Erythroblast (primary cell): ENCODE measurements at places on chromosomes 2 and 18.

GRCh38 chr2:232437195-232437571 is 18.8 kb upstream of the ALPI start:
- no peak for DNase-seq

DNA sequence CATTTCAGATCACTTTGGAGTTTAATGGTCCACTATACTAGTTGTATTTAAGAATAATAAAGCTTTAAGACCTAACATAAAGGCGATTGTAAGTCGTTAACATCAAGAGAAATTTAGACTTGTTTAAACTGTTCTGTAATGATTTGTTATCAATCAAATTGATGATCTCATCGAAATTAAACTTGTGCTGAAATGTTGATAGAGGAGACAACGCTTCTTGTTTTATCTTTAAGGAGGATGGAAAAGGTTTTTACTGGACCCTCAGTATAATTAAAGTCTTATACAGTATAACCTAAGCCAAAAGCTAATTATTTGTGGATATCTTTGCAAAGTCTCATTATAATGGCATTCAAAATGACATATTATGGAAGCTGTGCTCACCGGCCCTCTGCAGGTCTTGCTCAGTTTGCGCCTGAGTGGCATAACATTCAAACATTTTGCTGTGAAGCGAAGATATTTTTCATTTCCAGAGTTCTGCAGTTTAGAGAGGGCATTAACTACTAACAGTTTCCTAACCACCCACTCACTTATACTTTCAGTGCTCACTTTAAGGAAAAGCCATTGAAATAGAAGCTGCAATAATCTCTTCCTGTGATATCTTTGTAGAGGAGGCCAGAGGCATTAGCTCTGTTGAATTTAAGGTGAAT is 1.4 kb upstream of the SERTAD2 start:
- DNase-seq: peak; percentile 55

DNA sequence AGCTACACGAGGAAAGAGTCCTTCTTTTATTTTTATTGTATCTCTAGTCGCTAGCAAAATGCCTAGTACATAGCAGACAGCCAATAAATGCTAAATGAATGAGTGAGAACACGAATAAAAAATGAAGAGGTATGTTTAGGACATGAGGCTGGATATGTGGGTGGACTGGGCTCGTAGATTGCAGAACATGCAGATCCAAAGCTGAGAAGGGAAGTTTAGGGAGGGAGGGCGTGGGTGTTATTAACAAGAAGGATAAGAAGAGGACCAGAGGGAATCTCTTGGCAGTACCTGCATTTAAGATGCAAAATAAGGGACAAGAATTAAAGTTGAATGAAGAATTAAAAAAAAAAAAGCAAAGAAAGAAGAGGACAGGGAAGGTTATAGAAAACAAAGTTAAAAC is 161.1 kb downstream of the MAP2 start:
- no peak for DNase-seq

DNA sequence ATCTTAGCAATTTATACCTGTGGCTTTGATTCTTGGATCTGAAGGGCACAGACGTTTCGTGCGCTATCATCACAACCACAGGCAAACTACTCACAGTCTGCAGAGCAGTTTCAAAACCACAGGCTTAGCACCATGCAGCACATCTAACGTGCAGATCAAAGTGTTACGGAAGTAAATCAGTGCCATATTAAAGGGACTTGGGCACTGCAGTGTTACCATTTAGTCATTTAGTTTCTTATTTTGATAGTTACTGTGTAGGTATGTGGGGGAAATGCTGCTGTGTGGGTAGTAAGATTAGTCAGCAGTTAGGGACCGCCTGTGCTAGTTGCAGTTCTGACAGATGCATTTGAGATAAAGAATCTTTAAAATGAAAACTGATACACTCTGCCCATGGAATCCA is 384.0 kb downstream of the NBAS start:
- DNase-seq: peak; percentile 36

DNA sequence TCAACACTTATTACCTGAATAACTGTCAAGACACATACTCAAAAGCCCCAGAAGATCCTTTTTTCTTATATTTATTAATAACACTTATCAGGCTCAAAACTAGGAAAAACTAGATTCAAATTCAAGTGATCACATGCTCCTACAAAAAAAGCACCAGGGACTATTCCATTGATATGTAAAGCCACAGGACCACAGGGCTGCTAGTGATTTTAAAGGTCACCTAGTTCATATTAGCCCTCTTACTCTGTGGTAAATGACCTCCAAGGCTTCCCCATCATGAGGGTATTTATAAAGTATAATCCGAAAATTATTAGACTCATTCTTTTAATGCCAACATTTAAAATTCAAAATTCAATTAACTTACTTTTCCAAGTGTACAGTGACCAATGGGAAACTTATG is 52.5 kb downstream of the LRPPRC start:
- no peak for DNase-seq

DNA sequence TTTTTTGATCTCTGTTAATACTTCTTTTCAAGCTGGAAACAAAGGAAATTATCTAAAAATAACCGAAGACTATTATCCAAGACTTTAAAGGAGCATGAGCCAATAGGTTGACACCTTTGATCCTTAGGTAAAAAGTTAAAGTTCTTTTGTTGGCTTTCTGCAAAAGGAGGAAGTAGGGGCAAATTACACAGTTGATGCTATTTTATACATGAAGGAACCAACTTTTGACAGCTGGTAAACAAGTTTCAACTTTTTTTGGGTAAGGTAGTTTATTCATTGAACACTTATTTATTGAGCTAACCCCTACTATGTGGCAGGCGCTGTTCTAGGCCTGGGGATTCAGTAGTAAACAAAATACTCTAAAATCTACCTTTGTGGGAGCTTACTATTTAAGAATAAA is 66.6 kb upstream of the ZEB2 start:
- DNase-seq: no peak

- DNase-seq: no peak
Measured at GRCh38 chr2:191401287-191401686, 156.1 kb downstream of the MYO1B start.

DNA sequence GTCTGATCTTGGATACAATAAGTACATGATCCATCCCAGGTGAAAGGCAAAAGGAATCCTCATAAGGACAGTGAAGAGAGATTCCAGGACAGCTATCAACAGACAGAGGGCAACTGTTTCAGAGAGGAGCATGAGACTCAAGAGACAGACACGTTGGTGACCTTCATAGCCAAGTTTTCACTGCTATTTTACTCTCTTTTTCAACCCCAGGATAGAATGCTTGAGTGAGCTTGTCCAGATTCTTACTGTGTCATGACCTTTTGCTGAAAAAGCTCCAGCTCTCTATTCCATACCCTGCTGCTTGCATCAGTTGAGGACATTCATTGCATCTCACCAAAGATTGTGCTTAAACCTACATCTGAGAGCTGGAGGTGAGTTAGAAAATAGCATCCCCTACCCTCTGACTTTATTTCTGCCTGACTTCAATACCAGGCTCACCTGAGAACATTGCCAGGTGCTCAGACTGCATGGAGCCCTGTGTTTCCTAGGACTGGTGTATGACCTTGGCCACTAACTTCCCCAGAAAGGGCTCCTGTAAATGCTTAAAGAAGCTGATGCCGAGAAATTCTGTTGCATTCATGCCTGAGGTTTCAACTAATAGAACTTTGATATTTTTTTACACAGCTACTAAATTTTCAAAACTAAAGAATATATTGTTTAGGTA is 70.4 kb upstream of the TMEM17 start:
- DNase-seq: no peak

GRCh38 chr2:83596592-83597282 is 862.3 kb downstream of the SUCLG1 start:
- DNase-seq: no peak

GRCh38 chr2:46146866-46147502 is 150.2 kb upstream of the EPAS1 start:
- DNase-seq: no peak

GRCh38 chr2:121650315-121650930 is 1.2 kb upstream of the CLASP1 start:
- DNase-seq: peak; percentile 66

- no peak for DNase-seq
Measured at GRCh38 chr2:28488858-28489575, 6.8 kb upstream of the PLB1 start.

- peak; percentile 6 for DNase-seq
Measured at GRCh38 chr2:212595036-212595654, 56.5 kb upstream of the ERBB4 start.

GRCh38 chr18:77069931-77070330 is 62.7 kb downstream of the MBP start:
- DNase-seq: no peak

DNA sequence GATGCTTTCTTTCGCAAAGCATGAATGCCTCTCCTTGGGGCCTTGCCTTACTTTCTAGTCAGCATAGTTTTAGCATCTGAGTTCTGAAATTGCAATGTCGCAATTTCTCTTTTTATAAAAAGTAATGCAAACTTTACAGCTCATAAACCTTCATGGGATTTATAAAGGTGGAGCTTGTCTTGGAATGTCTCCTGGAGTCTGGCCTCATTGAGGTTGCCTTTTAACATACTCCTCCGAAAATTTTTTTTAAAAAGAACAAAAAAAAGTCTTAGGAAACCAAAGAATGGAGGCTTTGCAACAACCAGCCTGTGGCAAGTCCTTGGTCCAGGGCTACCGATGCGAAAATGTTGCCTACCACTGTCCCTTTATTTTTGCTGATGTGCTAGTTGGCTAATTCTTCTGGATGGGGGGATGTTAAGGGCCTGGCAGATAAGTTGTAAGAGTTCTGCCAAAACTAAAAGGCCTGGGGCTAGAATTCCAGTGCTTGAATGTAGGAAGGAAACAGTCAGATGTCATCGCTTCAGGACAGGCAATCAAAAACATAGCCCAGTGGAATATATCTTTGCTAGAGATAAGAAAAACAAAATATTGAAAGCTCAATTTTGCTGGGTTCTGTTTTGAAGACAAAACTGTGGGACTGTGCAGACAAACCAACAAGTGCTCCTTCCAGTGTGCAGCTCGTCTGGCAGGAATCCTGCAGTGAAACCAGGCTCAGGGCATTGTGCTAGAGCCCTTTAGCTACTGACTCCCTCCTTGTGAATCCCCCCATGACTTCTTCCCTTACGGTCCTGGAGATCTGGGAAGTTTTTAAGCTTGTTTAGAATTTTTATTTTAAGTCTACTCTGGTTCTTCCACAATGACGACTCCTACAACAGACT is 213.0 kb downstream of the PIEZO2 start:
- DNase-seq: no peak

DNA sequence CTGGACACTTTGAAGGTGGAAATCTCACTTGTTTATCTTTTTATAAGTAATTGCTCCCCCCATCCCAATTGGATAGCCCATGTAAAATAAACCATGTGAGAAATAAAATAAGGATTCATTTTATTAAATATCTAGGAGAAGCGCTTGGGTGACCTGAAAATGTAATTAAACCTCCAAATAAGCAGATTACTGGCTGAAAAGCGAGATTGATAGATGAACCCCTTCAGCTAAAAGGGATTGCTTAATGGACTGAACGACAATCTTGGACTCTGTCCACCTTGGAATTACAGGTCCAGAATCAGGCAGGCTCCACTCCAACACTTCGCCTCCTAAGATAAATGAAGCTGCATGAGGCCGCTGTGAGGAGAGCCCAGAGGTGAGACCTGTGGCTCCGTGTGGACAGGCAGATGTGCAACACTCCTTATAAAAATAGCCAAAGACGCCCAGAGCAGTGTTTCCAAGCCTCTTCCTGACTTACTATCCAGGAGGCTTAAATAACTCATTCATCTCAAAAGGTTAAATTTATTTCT is 441.5 kb downstream of the MTX2 start:
- no peak for DNase-seq

DNA sequence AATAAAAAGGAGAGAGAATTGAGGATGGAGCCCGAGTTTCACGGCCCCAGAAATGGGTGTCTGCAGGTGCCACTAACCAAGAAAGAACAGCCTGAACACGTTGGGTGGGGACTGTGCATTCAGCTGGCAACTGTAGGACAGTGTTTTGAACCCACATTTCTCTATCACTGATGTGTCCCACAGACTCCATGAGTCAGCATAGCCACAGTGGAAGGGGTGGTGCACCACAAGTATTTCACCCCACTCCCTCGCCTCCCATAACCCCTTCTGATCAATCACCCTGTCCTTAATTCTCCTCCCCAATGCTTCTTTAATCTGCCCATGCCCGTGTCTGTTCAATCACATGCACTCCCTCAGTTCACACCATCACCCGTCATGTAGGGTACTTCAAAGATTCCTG is 291.5 kb downstream of the ZNF516 start:
- DNase-seq: no peak

GRCh38 chr18:33666915-33667314 is 88.9 kb downstream of the ASXL3 start:
- DNase-seq: no peak

GRCh38 chr2:228339525-228339924 is 158.0 kb upstream of the SPHKAP start:
- DNase-seq: no peak

DNA sequence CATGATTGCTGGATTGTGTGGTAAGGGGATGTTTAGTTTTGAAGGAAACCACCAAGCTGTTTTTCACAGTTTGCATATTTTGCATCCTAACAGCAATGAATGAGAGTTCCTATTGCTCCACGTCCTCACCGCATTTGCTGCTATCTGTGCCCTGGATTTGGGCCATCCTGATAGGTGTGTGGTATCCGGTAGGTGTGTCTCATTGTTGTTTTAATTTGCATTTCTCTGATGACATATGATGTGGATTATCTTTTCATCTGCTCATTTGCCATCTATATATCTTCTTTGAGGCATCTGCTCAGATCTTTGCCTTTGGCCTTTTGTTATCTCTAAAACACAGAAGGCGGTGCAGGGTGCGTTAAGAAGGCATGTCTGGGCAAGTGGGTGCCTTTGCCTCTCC is 73.3 kb downstream of the LONRF2 start:
- DNase-seq: peak; percentile 44

- DNase-seq: peak; percentile 9
Measured at GRCh38 chr18:56238576-56238975, 399.8 kb downstream of the TXNL1 start.

DNA sequence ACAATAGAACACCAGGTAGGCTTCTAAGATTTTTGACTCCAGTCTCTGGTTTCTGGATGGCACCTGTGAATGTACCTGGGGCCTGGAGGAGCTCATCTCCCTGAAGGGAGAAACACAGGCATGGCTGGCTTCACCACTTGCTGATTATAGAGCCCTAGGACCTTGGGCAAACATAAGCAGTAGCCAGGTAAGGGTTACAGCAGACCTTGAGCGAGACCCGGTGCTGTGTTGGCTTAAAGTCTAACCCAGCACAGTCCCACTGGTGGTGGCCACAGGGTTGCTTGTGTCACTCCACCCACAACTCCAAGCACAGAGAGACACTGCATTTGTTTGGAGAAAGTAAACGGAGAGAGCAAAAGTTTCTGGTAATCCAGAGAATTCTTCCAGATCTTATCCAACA is 104.7 kb upstream of the SPOPL start:
- DNase-seq: no peak

- no peak for DNase-seq
Measured at GRCh38 chr2:217636991-217637561, 365.7 kb downstream of the TNS1 start.

GRCh38 chr2:101883860-101884259 is 107.9 kb upstream of the IL1R2 start:
- peak; percentile 50 for DNase-seq

GRCh38 chr2:46034535-46034934 is 262.7 kb upstream of the EPAS1 start:
- no peak for DNase-seq

GRCh38 chr2:70011335-70011734 is 49.9 kb upstream of the ASPRV1 start:
- no peak for DNase-seq

- DNase-seq: no peak
Measured at GRCh38 chr2:14082640-14083039, 549.9 kb upstream of the LRATD1 start.

GRCh38 chr2:55743583-55743982 is 49.9 kb upstream of the PNPT1 start:
- DNase-seq: no peak

GRCh38 chr2:238441262-238442114 is 14.8 kb downstream of the ASB1 start:
- no peak for DNase-seq
